ENCODE measurements at places on chromosomes 5 and 9. TPM values are rescaled to one million over a fixed set of nuclear protein-coding genes. Genes with fewer than 3 reads are reported as not detected.

NSD1 gene
- 99.6 TPM for total RNA-seq

UBAP2 gene
- 55.8 TPM for total RNA-seq

SUSD3 gene
- 1.5 TPM for total RNA-seq

CDKN2A gene
- 9.0 TPM for total RNA-seq

AK8 gene
- 5.5 TPM for total RNA-seq

RNF183 gene
- total RNA-seq: 0.77 TPM

C6 gene
- 2.3 TPM for total RNA-seq

SEMA6A gene
- 84.2 TPM for total RNA-seq

ADAMTSL2 gene
- total RNA-seq: 0.57 TPM

PGM5 gene
- total RNA-seq: 5.8 TPM

SVEP1 gene
- total RNA-seq: 7.9 TPM

FREM1 gene
- total RNA-seq: 8.6 TPM

RASGRF2 gene
- total RNA-seq: 2.1 TPM

DELE1 gene
- total RNA-seq: 67.9 TPM

SUSD1 gene
- 16.3 TPM for total RNA-seq

IFNA2 gene
- not detected for total RNA-seq
